SJSA1 (cell line): ENCODE measurements at places on chromosomes 3 and 15.
A peak's percentile ranks its signal among the peaks of the same experiment; 100 is the strongest.

GRCh38 chr3:108293858-108294257, 2.5 kb upstream of the HHLA2 start:
- H3K27me3 ChIP-seq, result no peaks in the 10 kb centered on the region
- no peak overlapping the region for H3K4me3 ChIP-seq
- H3K27ac ChIP-seq, result no peak overlapping the region
- H3K4me1 ChIP-seq, result no peaks in the 10 kb centered on the region

GRCh38 chr3:13420831-13421765, 976 bp upstream of the NUP210 start:
- DNase-seq, result no peak
- H3K27ac ChIP-seq, result no peak overlapping the region
- no peaks in the 10 kb centered on the region for H3K4me1 ChIP-seq
- no peak overlapping the region for H3K4me3 ChIP-seq
- H3K36me3 ChIP-seq, result no peaks in the 10 kb centered on the region
- peaks cover 9% of the 10 kb centered on the region; the same call in 1 of the 2 replicates for H3K27me3 ChIP-seq

DNA sequence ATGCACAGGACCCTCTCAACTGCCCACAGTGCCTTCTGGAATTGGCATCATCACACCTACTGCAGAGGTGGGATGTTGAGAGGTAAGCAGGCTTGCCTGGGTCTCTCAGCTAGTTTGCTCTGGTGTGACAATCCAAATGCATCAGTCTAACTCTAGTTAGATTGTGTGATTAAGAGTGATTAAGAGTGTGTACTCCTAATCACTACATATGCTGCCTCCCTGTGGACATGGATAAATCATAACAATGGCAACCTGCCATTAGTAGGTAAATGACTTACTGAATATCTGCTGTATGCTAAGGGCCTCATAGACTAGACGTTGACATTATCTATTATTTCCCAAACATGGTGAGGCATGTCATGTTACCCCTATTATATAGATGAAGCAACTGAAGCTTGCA, 342.1 kb downstream of the OCA2 start:
- no peak for DNase-seq
- H3K27ac ChIP-seq, result no peak overlapping the region
- no peak overlapping the region for H3K4me3 ChIP-seq
- H3K36me3 ChIP-seq, result no peaks in the 10 kb centered on the region
- H3K4me1 ChIP-seq, result no peaks in the 10 kb centered on the region
- no peaks in the 10 kb centered on the region for H3K27me3 ChIP-seq

DNA sequence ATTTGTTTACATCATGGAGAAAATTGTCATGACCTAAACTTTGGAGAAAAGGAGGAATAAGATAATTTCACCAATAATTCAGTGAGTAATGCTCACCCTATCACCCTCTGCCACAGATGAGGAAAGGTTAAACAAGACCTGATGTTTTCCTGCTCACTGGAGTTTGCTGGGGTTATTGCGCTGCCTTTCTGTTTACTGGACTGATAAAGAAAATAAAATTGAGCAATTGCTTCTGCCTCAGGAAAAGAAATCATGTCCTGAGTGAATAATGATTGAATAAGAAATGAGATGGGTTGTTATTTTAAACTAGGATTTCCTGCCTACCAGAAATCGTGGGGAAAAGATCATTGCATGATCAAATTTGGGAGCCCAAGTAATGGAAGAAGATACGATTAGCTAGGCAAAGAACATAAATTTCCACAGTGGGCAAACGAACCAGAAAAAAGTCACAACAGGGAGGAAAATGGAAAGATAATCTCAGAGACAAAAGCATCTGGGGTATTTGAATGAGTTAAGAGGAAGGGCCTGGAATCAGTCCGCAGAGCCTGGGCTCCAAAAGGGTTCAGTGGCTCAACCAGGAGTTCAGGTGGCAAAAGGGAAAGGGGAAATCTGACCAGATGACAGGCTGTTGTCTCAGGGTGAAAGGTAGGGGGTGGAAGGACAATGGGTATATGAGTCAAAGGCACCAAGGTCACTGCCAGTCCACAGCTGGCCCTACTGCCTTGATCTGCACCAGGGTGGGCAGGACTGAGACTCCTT, 146.8 kb downstream of the FAM43A start:
- no peaks in the 10 kb centered on the region for H3K36me3 ChIP-seq
- no peaks in the 10 kb centered on the region for H3K27me3 ChIP-seq
- peaks cover 7% of the 10 kb centered on the region; the same call in 1 of the 2 replicates for H3K4me1 ChIP-seq
- H3K27ac ChIP-seq, result no peak overlapping the region
- no peak for DNase-seq

DNA sequence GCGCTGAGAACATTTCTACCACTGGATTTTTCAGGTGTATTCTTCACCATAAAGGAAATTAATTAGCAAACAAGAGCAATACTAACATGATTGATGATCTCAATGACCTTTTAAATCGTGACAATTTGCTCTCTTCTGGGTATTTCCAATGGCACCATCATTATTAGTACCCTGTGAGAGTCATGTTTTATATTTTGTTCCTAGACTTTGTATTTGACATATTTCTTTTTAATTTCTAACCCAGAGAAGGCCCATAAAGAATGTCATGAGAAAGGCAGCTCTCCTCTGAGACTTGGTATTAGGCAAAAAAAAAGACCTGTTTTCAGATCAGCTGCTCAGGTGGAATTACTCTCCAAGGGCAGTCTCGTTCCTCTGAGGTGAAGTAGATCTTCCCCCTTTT, 1253.4 kb downstream of the ROBO2 start:
- H3K4me1 ChIP-seq, result no peaks in the 10 kb centered on the region
- DNase-seq, result no peak

DNA sequence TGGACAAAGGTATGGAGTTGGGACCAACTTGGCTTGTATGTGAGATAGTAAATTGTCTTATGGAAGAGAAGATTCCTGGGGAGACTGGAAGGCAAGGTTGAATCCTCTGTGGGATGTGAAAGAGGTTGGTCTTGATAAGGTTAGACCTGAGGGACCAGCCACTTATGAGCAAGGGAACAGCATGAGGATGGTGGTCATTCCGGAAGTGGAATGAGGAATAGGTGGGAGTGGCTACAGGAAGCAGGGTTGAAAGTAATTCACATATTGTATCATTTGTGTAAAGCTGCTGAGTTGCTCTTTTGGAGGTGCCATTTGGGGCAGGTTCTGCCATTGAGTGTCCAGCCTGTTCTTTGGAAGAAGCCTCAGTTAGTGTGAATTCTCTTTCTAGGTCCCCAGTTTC, 13.2 kb downstream of the USP13 start:
- no peaks in the 10 kb centered on the region for H3K27me3 ChIP-seq
- no peaks in the 10 kb centered on the region for H3K4me1 ChIP-seq
- no peaks in the 10 kb centered on the region for H3K36me3 ChIP-seq
- H3K27ac ChIP-seq, result no peak overlapping the region

DNA sequence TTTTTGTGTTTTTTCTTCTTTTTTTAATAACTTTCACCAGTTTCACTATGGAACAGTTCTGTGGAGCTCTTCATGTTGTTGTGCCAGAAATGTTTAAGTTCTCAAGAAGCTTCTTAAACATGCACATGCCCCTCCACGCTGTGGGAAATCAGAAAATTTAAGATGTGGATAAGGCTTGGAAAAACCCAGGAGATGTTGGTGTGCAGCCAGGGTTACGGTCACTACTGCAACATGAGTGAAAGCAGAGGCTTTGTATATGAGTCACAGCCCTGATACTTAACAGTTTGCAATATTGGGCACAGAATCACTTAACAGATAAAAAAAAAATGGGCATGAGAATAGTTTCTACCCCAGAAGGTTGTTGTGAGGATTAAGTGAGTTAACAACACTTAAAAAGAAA, 399.9 kb downstream of the LRTM1 start:
- no peak overlapping the region for H3K27ac ChIP-seq
- H3K27me3 ChIP-seq, result no peaks in the 10 kb centered on the region
- H3K36me3 ChIP-seq, result no peaks in the 10 kb centered on the region
- H3K4me3 ChIP-seq, result no peak overlapping the region
- DNase-seq, result no peak

GRCh38 chr3:189490337-189490736, 140.9 kb upstream of the TP63 start:
- H3K4me1 ChIP-seq, result peaks cover 6% of the 10 kb centered on the region; the same call in 1 of the 2 replicates
- no peaks in the 10 kb centered on the region for H3K27me3 ChIP-seq
- no peaks in the 10 kb centered on the region for H3K36me3 ChIP-seq
- H3K27ac ChIP-seq, result no peak overlapping the region

GRCh38 chr3:122508135-122508914, 6.4 kb downstream of the KPNA1 start:
- H3K27ac ChIP-seq, result no peak overlapping the region
- peaks cover 5% of the 10 kb centered on the region for H3K4me1 ChIP-seq
- H3K27me3 ChIP-seq, result no peaks in the 10 kb centered on the region
- peaks cover 23% of the 10 kb centered on the region for H3K36me3 ChIP-seq
- no peak overlapping the region for H3K4me3 ChIP-seq

DNA sequence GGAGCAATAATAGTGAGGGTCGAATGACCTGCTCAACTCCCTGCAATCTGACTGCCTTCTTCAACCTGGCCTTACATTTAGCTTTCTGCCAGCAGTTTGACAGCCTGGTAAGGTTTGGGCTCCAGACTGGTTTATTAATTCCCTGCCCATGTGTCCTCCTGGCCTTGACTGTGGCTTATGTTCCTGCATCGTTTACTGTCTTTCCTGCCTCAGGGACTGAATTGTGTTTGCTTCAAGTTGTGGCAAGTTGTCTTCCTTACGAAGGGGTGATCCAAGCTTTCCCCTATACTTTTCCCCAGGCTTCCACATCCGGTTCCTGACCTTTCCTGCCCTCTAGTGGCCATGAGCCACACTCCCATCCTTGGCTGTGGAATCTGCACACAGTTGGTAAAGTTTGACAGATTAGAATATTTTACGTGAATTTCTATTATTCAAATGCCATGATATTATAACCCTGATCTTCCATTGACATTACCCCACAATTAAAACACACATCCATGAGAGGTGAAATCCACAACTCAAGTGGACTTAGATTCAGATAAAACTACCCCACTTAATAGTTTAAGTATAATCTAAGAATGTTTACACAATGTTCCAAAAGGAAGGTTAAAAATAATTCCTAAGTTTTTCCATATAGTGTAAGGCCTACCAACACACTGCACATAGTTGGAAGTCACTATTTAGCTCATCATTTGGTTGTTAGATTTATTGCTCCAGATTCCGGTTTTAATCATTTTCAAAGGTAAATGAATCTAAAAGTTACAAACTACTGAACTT, 95.7 kb downstream of the NEDD4 start:
- peaks cover 22% of the 10 kb centered on the region for H3K36me3 ChIP-seq
- peak; percentile 61 for DNase-seq
- H3K27me3 ChIP-seq, result no peaks in the 10 kb centered on the region
- H3K4me1 ChIP-seq, result peaks cover 18% of the 10 kb centered on the region
- H3K4me3 ChIP-seq, result no peak overlapping the region
- peak overlapping the region; percentile 80 for H3K27ac ChIP-seq

GRCh38 chr3:129399895-129400357, 28.5 kb downstream of the EFCAB12 start:
- DNase-seq, result no peak
- no peaks in the 10 kb centered on the region for H3K27me3 ChIP-seq
- H3K4me1 ChIP-seq, result peaks cover 9% of the 10 kb centered on the region
- peak overlapping the region; percentile 55 for H3K4me3 ChIP-seq

DNA sequence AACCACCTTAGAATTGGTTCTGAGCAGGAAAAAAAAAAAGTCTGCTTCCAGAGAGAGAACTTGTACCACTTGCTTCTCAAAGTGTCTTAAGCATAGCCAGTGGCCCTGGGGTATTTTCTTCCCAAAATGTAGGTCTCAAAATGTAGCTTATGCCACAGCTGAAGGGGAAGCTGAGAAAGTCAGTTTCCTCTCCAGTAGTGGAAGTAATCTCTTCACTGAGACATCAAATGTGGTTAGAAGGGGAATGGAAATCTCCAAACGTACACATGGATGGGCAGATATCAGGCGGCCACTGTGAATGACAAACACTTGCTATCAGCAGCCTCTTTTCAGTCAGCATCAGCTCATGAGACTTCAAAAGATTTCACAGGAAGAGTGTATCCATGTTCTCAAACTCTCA, 841.2 kb downstream of the TUSC7 start:
- H3K4me1 ChIP-seq, result no peaks in the 10 kb centered on the region
- no peak for DNase-seq
- no peaks in the 10 kb centered on the region for H3K36me3 ChIP-seq
- H3K4me3 ChIP-seq, result no peak overlapping the region
- H3K27me3 ChIP-seq, result no peaks in the 10 kb centered on the region

DNA sequence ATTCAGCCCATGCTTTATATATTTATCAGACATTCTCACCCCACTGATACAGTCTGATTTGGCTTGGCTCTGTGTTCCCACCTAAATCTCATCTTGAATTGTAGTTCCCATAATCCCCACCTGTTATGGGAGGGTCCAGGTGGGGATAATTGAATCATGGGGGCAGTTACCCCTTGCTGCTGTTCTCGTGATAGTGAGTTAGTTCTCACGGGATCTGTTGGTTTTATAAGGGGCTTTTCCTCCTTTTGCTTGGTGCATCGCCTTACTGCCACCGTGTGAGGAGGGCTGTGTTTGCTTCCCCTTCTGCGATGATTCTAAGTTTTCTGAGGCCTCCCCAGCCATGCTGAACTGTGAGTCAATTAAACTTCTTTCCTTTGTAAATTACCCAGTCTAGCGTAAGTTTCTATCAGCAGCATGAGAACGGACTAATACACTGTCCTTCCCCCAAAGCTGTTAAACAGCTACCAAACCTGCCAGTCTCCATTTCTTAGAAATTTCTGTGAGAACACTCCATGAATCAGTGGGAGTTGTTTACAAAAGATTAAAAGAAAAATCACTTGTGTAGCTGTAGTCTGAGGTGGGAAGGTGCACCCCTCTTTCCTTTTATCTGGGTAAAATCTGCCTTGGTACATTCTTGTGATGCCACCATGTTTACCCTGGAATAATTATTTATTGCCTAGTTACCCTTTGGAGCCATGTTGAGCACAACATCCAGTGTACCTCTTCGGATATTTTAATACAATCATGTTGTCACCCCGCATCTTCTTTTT, 160.5 kb downstream of the THSD4 start:
- H3K27me3 ChIP-seq, result no peaks in the 10 kb centered on the region
- no peak for DNase-seq
- H3K4me3 ChIP-seq, result no peak overlapping the region

DNA sequence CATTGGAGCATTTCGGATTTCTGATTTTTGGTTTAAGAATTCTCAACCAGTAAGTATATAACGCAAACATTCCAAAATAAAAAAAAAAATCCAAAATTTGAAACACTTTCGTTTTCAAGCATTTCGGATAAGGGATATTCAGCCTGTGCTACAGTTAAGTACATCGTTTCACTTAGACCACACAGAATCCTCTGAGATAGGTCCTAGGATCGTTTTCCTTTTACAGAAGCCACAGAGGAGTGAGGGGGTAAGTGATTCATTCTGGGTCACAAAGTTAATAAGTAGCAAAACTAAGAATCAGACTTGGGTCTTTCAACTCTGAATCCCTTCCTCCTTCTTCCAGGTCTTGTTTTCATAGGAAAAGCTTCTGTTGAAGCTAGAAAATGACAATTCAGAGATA, 249.3 kb downstream of the BBX start:
- DNase-seq, result peak; percentile 42
- H3K36me3 ChIP-seq, result peaks cover 4% of the 10 kb centered on the region; the same call in 1 of the 2 replicates
- H3K4me3 ChIP-seq, result peak overlapping the region; percentile 9
- no peaks in the 10 kb centered on the region for H3K27me3 ChIP-seq

- no peak overlapping the region for H3K4me3 ChIP-seq
- DNase-seq, result no peak
- H3K36me3 ChIP-seq, result no peaks in the 10 kb centered on the region
- peaks cover 29% of the 10 kb centered on the region for H3K4me1 ChIP-seq
- no peaks in the 10 kb centered on the region for H3K27me3 ChIP-seq
Measured at GRCh38 chr15:22735781-22736180, 50.7 kb upstream of the NIPA1 start.
